Activated CD4-positive, alpha-beta memory T cell treated with anti-CD3 and anti-CD28 coated beads, Interleukin-2, amount 10 ng/mL, durations not matched to agents 7 days and 5 days (primary cell): ENCODE measurements at places on chromosomes 6 and 20. TPM values are rescaled to one million over a fixed set of nuclear protein-coding genes. Genes with fewer than 3 reads are reported as not detected.
A peak's percentile ranks its signal among the peaks of the same experiment; 100 is the strongest.

GRCh38 chr6:117677553-117678141 lies 2.4 kb downstream of the NUS1 start:
- DNase-seq: no peak

DNA sequence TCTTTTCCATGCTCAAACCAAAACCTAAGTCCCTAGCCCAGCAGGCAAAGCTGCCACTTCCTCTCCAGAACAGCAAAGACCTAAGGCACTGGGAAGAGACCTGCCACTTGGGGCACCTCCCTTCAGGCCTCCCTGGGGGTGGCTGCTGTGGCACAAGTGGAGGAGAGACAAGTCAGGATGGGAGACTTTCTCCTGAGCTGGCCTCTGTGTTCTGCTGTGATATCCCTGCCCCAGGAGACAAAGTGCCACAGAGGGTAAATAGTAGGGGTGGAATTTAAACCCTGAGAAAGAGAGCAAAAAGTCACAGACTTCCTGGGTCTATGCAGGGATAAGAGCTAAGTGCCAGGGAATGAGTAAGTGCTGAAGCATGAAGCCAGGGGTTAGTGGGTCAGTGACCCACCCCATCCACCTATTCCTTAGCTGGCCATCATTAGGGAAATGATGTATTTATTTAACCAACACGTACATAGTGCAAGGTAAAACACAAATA lies 84.2 kb downstream of the MRPL14 start:
- DNase-seq: no peak

DNA sequence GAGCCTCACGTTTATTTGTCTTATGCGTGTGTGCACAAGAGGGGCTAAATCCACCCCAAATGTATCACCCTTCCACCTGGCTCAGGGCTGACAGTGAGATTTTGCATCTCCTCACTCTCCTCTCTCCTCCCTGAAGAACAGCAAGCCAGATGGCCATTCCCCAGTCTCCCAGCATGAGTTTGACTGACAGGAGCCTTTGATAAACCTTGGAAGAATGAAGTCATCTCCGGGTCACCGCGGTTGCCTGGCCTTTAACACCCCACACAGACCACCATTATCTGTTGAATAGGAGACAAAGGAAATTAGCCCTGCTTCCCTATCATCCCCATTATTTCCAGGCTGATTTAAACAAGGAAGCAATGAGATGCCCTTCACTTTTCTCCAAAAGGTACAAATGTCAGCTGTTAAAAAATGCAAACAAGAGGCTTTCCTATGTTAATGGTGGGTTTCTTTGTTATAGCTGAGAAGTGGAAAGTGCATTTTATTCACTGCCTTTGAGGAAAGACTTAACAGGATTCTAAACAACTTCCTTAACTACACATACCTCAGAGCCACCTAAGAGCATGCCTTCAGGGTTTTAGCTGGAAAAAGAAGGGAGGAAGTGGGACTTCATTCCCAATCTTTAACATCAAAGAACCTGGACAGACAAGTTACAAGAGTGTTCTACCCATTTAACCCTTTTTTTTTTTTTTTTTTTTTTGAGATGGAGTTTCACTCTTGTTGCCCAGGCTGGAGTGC lies 524.8 kb upstream of the ID4 start:
- DNase-seq: no peak

DNA sequence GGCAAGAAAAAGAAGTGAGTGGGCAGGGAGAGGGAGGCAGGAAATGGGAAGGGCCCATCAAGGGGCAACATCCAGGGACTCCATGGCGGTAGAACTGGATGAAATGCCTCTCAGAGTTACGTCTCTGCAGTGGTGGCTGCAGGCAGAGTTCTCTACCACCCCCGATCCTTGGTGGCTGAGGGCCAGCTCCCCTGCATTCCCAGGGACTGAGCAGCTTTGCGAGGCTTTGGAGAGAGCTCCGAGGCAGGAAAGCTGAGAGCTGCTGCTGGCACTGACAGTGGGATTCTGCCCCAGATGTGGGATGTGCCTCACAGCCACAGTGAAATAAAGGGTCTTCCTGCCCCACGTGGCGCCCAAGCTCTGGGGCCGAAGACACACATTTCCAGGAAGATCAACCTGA lies 236.6 kb downstream of the SLC24A3 start:
- no peak for DNase-seq

GRCh38 chr6:119162134-119162775 lies 83.8 kb upstream of the FAM184A start:
- DNase-seq: no peak

GRCh38 chr6:17178754-17179529 lies 77.1 kb downstream of the STMND1 start:
- no peak for DNase-seq

GRCh38 chr6:13454286-13455221 lies 32.8 kb downstream of the GFOD1 start:
- DNase-seq: peak; percentile 67

DNA sequence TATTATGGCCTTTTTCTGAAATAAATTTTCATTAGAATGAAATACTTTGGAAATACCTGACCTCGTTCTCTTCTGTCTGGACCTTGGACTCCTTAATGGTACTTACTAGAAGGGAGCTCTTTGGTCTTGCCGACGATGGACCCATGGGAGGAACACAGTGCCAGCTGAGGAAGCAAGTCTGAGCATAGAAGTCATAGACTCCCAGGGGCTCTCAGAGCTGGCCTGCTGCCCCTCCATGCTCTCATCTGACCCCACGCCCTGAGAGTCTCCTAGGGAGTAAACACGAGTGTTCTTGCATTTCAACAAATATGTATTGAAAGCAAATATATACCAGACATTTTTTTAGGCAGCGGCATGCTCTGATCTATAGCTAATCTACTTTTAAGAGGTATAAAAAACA lies 87.8 kb downstream of the PLEKHG1 start:
- DNase-seq: no peak

DNA sequence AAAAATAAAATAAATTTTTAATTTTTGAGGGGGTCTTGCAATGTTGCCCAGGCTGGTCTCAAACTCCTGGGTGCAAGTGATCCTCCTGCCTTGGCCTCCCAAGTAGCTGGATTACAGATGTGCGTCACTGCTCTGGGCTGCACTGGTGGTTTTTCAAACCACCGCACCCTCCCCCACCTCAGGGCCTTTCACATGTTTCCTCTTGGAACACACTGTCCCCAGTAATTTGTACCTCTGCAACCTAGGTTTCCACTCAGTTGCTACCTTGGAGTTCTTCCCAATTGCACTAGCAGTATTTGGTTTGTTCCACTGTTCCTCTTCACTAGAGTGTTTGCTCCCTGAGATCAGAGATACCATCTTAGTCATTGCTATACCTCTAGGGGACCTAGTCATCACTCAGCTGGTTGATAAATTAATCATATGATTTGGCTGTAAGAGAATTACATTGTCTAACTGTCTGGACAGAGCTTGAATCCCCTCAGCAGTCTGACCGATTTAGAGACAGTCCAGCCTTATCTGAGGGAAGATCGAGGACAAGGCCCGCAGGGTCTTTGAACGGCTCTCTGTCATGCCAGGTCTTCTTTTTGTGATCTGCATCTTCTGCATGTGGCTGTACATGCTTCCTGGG lies 32.0 kb downstream of the CEP43 start:
- DNase-seq: no peak

DNA sequence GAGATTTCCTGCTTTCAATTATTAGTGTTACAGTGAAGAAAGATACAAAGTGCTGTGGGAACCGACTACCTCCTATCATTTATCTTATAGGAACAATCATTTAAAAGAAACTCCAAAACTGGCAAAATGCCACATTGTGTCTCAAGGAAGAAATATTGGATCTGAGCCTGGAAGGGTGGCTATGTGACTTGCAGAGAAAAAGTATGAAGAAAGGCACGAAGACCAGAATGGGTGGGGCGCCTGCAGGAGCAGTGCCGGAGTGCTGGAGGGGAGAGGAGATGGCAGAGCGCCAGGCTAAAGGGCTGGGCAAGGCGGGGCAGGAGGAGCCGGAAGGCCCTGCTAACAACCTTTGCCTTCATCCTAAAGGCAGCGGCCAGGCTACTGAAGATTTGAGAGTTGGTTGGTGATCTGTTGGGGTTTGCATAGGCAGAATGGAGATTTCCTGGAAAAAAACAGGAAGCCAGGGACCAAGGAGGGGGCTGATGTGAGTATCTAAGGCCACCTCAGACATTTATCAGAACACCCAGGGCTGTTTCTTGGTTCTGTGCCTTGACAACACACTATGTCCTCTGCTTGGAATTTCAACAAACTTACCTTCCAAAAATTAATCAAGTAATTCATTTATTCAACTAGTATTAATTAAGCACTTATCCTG lies 125.6 kb downstream of the MAFB start:
- DNase-seq: no peak

DNA sequence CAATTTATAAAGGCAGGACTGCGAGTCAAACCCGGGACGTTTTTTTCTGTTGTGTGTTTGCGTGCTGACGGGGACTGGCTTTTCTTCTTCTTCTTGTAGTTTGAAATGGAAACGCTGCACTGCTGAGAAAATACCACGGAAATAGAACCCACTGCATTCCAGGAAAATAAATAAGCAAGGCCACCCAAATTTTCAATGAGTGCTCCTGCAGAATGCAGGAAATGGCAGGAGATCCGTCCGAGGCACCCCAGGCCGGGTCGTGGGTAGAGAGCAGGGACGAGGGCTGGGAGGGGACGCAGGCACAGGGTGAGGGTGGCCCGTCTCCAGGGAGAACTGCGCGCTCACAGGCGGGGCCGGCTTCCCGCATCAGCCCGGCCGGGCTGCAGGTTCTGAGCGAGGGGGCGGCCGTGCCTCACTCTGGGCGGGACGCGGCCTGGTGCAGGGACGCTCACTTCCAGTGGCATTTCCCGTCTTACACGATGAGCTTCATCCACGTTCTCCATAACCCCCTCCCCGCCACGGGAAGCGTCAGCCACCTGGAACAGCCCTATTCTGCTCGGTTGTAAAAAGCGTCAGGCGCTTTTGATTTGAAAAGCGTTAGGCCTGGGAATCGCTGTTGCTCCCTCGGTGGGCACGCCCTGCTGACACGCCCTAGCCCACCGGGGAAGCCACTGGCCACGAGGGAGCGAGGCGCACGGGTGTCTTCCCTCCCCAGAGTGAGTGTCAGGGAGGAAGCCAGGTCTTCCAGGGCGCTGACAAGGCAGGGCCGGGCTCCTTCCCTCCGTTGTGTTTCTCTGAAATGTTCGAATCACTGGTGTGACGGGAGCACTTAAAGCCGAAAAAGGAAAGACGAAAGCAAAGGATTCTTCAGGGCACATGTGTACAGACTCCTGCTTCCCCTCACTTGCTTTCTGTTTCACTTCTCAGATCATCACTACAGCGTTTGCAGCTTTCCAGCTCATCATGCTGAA lies 17.9 kb upstream of the EXOC2 start:
- DNase-seq: peak; percentile 68

DNA sequence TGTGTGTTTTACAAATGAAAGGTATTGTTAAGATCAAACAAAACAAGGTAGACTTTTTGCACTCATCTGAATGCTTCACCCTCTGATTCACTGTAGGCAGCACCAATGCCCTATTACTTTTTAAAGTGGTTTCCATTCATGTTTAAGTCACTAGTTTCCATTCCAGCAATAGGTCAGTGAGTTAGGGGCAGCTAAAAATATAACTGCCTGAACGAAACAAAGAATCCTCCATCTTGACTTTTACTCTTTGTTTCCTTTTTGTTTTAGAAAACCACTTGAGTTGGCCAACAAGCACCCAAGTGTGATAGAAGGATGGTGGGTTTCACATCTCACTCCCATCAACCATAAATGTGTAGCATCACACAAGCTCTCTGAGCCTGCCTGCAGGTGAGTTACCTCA lies 25.5 kb downstream of the CLIC5 start:
- DNase-seq: no peak

- no peak for DNase-seq
Observed at GRCh38 chr6:150788089-150788488, 77.4 kb upstream of the MTHFD1L start.

Gene VGLL2
- total RNA-seq: not detected

Gene IL20RA
- not detected for total RNA-seq

Gene SIRPD
- not detected for total RNA-seq

Gene OTOR
- total RNA-seq: not detected

Gene SLC22A2
- total RNA-seq: not detected

Gene ABHD16B
- not detected for total RNA-seq

Gene CD2AP
- total RNA-seq: 27.1 TPM
